ENCODE measurements at places on chromosomes 11 and 22. TPM values are rescaled to one million over a fixed set of nuclear protein-coding genes. Genes with fewer than 3 reads are reported as not detected.

The FOLH1 gene
- total RNA-seq, result not detected

The CASP1 gene
- 101 TPM for total RNA-seq

The CFAP300 gene
- not detected for total RNA-seq

The GGA1 gene
- total RNA-seq, result 58.5 TPM

The CCDC73 gene
- not detected for total RNA-seq

The OR4D5 gene
- total RNA-seq, result not detected

The SMIM38 gene
- total RNA-seq, result 0.12 TPM

The RASGRP2 gene
- total RNA-seq, result 293 TPM

GRCh38 chr11:19368726-19369375 lies 128.1 kb upstream of the E2F8 start:
- no peak overlapping the region for H3K27ac ChIP-seq
- H3K4me3 ChIP-seq, result no peak overlapping the region
- peaks cover 27% of the 10 kb centered on the region for H3K27me3 ChIP-seq
- no peak for DNase-seq
- H3K36me3 ChIP-seq, result no peaks in the 10 kb centered on the region

DNA sequence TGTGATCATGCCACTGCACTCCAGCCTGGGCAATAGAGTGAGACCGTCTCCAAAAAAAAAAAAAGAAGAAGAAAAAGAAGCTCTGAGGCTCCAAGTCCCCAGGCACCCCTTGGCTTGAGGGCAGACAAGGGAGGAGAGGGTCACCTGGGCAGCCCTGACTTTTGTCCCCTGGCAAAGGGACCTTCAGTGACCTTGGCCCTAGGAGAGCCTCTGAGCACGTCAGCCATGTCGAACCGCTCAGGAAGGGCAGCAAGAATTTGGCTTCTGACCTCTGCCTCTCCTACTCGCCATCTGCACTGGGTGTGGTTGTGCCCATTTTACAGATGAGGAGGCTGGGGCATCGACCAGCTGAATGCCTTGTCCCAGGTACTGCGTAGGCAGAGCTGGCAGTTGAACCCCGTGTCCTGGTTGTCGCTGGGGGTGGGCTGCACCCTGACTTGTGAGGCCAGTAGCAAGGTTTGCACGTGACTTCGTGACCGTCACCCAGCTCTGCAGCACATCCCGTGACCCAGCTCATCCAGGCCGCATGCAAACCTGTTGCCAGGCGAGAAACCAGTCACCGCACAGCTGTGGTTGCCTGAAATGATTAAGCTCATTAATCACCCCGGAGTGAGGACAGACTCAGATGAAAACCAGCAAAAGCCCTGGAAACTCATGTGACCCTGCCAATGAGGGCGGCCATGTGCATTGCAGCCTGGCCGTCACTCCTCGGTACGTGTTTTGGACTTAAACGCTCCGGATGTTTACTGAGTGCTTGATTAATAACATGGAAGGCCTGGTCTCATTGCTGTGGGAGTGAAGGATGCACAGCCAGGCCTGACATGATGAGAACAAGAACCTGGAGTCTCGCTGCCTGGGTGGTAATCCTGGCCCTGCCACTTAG lies 47.7 kb upstream of the PPP6R3 start:
- no peaks in the 10 kb centered on the region for H3K27me3 ChIP-seq
- H3K36me3 ChIP-seq, result peaks cover 11% of the 10 kb centered on the region
- H3K4me3 ChIP-seq, result no peak overlapping the region
- peaks cover 2% of the 10 kb centered on the region for H3K4me1 ChIP-seq
- no peak overlapping the region for H3K27ac ChIP-seq

DNA sequence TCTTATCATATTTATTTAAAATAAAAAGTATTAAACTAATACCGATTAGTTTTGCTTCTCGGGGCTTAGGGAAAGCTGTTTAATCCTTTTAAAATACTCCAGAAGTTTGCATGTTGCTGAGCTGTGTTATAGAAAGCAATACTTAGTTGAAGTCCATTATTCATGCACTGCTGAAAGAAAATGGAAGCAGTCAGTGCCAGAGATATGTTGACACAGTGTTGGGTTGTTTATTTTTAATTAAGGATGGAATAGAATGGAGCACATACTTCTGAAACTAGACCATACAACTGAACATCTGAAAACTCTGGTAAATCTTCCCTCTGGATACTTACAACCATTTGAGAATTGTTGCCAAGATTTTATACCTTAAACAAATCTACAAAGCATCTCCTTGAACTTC lies 282.7 kb upstream of the CCDC179 start:
- H3K36me3 ChIP-seq, result no peaks in the 10 kb centered on the region
- no peaks in the 10 kb centered on the region for H3K27me3 ChIP-seq
- no peak for DNase-seq
- no peak overlapping the region for H3K27ac ChIP-seq
- no peaks in the 10 kb centered on the region for H3K4me1 ChIP-seq

GRCh38 chr11:126210871-126211235 lies 597 bp downstream of the RPUSD4 start:
- H3K27me3 ChIP-seq, result peaks cover 3% of the 10 kb centered on the region
- no peak for DNase-seq
- peak overlapping the region; percentile 94 for H3K27ac ChIP-seq
- H3K36me3 ChIP-seq, result peaks cover 24% of the 10 kb centered on the region

DNA sequence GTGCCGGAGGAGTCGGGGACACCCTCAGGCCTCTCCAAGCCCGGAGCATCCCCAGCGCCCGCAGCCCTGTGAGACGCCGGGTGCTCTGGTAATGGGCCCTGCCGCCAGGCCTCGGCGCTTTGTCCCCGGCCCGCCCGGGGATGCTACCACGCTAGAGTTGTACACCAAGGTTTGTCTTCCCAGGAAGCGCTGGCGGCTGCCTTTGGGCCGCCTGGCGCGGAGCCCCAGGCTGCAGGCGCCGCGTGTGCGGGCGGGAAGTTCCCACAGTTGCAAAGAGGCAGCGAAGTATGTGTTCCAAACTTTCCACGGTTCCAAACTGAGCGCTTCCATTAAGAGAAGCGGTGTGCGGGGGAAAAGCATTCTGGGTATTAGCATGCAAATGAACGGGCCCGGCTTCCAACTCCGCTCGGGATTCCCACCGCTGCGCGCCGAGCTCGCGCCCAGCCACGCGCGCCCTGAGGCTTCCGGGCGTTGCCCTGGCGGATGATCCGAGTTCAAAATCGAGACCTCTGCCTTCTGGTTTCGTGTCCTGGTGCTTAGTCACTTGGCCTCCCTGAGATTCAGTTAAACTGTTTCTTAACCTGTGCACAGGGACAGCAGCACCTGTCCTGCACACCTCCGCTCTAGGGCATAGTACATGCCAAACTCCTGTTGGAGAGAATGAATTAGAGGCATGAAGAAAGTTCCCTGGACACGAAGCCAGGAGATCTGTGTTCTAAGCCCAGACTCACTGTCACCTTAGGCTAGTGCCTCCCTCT lies 1.3 kb upstream of the PATZ1 start:
- peak overlapping the region; percentile 83 for H3K4me3 ChIP-seq
- no peaks in the 10 kb centered on the region for H3K27me3 ChIP-seq
- DNase-seq, result peak; percentile 62
- peak overlapping the region; percentile 89 for H3K27ac ChIP-seq
- H3K4me1 ChIP-seq, result peaks cover 40% of the 10 kb centered on the region

DNA sequence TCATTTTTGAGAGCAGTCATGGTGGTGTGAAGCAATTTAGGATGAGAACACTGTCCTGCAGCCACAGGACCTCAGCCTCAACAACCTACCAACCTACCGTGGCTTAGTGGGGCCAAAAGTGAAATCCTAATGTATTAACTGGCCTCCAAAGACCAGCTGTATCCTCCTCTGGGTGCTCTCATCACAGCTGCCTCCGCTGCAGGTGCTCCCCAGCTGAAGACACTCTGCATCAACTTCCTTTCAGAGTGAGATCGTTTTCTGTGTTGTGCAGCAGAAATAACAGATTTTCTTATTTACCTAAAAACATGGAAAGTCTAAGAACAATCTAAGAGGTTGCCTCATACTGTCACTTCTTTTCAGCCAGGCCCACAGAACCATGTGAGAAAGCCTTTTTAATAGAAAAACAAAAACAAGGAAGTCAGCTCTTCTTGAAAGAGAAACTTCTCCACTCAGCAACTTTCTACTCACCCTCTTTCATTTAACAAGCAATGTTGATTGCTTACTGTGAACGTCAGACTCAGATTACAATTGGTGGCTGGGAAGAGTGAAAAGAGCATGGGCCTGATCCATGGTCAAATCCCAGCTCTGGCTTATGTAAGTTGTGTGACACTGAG lies 136.1 kb downstream of the TENM4 start:
- no peak for DNase-seq
- no peak overlapping the region for H3K4me3 ChIP-seq
- H3K36me3 ChIP-seq, result no peaks in the 10 kb centered on the region
- H3K27me3 ChIP-seq, result no peaks in the 10 kb centered on the region

DNA sequence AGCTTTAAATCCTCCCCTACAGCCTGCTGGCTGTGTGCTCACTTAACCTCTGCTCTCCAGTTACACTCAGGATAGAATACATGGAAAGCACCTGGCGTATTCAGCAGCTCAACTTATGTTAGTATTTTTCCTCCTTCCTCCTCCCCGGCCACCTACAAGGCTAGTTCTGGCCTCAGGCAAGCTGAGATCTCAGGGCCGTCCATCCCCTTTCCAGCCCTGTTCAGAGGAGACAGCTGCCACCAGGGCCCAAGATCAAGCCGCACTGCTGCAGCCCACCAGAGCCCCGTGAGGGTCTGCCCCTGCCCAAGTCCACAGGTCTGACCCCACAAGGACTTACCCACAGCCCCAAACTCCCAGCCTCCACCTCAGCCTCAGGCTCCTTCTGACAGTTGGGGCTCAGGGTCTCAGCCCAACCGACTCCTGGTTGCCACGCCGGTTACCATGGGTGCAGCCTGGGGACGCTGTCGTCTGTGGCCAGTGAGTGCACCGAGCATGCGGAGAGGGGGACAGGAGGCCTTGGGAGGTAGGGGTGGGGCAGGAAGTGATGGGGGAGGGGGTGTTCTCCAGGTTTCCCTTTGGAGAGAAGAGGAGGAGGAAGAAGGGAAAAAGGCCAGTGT lies at the start of gene C11orf16:
Gene C11orf16 (minus strand): TSS at position 384 of the 617 bp plus-strand sequence. CDS start 639 bp downstream, outside the sequence.
- no peaks in the 10 kb centered on the region for H3K27me3 ChIP-seq
- no peak within 1 kb of the TSS for H3K27ac ChIP-seq
- H3K36me3 ChIP-seq, result no peaks in the 10 kb centered on the region
- no peak within 1 kb of the TSS for H3K4me3 ChIP-seq
- peaks cover 4% of the 10 kb centered on the region for H3K4me1 ChIP-seq

GRCh38 chr11:73851046-73851764 lies 25.4 kb downstream of the COA4 start:
- no peaks in the 10 kb centered on the region for H3K27me3 ChIP-seq
- H3K4me3 ChIP-seq, result no peak overlapping the region
- peaks cover 1% of the 10 kb centered on the region for H3K4me1 ChIP-seq
- DNase-seq, result no peak
- peaks cover 6% of the 10 kb centered on the region for H3K36me3 ChIP-seq

DNA sequence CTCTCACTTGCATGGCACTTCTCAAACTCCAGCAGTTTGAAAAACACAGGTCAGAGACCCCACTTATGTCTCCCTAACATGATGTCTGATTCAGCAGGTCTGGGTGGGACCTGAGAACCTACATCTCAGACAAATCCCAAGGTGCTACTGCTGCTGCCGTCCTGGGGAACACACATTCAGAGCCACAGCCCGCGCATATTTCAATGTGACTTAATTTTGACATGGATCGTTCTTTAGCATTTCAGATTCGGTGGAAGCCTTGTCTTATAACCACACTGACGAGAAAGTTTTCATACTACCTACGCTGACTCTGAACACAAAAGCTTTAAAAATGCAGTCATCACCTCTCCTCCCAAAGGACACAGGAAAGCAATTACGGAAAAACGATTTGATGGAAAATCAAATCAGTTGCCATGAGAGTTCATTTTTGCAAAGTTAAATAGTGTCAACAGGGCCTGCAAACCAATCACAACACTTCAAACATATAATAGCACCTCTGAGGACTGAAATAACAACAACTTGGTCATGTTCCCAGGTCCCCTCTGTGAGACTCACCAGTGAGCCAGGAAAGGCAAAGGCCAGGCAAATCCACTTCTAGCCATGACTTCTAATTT lies 132.6 kb downstream of the SHANK2 start:
- H3K4me3 ChIP-seq, result no peak overlapping the region
- no peaks in the 10 kb centered on the region for H3K36me3 ChIP-seq
- DNase-seq, result no peak

DNA sequence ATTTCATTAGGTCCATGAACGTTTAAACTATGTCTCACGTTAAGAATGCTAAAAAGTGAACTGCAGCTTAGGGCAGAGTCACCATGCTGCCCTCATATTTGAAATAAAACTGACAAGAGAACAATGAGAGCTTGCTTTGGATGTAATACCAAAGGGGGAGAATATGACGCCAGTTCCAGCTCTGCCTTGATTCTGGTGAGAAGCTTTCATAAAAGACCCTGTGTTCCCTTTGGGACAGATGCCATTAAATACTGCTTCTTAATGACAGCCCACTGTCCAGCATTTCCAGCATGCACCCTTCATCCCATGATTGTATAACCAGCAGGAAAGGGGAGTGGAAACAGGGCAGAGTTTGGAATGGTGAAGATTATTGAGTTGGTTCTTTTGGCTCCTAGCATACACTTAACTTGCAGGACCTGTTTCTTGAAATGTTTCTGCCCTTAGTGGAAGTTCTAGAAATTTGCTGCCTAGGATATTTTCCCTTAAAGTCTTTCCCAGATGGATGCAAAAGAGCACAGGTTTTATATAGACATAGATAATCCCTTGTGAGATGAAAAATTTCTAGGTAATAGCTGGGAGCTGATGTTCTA lies 139.3 kb upstream of the LDLRAD3 start:
- no peak overlapping the region for H3K4me3 ChIP-seq
- peaks cover 5% of the 10 kb centered on the region for H3K36me3 ChIP-seq
- H3K27me3 ChIP-seq, result no peaks in the 10 kb centered on the region
- DNase-seq, result no peak
- no peak overlapping the region for H3K27ac ChIP-seq

DNA sequence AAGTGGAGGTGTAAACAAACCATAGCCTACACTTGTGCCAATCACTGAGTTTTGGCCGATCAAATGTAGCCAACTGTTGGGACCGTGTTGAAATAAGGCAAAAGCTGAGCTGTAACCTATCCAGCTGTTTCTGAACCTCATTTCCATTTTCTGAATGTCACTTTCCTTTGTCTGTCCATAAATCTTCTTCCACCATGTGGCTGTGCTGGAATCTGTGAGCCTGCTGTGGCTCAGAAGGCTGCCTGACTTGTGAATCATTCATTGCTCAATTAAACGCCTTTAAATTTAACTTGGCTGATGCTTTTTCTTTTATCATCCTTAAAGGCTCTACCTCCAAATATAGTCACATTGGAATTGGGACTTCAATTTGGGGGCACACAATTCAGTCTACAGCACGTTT lies 203.1 kb upstream of the MPPED2 start:
- H3K4me1 ChIP-seq, result no peaks in the 10 kb centered on the region
- no peaks in the 10 kb centered on the region for H3K27me3 ChIP-seq
- H3K36me3 ChIP-seq, result no peaks in the 10 kb centered on the region
- no peak overlapping the region for H3K27ac ChIP-seq
- DNase-seq, result no peak
